ENCODE measurements at places on chromosomes 16 and 17. TPM values are rescaled to one million over a fixed set of nuclear protein-coding genes. Genes with fewer than 3 reads are reported as not detected.

DNA sequence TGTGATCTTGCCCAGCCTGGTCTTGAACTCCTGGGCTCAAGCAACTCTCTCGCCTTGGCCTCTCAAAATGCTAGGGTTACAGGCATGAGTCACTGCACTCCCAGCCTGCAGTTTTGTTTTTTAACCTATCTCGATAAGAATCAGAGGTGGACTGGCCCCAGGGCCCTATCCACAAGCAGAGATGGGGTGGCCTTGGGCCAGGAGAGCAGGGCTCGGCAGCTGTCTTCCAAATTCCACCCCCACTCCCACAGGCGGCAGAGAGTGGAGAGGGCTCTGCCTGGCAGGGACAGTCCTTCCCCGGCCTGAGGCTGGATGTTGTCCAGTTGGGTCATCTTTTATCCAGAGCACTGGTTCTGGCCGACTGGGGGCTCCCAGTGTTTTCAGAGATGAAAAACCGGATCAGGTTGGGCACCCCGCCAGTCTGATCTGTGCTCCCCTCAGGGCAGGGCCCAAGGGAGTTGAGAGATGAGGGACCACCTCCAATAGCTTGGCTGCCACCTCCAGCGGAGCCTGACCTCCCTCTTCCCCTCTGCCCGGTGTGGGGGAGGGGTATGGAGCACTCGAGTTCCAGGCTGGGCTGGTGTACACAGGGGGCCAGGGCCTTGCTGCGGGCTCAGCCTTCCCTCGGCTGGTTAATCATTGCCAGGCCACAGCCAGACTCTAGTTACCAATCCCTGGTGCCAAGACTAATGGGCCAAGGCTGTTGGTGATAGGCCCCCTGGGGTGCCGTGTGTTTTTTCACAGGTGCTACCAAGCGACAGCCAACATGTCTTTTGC lies 30.3 kb upstream of the MYO15B start:
- ATAC-seq, result no peak

DNA sequence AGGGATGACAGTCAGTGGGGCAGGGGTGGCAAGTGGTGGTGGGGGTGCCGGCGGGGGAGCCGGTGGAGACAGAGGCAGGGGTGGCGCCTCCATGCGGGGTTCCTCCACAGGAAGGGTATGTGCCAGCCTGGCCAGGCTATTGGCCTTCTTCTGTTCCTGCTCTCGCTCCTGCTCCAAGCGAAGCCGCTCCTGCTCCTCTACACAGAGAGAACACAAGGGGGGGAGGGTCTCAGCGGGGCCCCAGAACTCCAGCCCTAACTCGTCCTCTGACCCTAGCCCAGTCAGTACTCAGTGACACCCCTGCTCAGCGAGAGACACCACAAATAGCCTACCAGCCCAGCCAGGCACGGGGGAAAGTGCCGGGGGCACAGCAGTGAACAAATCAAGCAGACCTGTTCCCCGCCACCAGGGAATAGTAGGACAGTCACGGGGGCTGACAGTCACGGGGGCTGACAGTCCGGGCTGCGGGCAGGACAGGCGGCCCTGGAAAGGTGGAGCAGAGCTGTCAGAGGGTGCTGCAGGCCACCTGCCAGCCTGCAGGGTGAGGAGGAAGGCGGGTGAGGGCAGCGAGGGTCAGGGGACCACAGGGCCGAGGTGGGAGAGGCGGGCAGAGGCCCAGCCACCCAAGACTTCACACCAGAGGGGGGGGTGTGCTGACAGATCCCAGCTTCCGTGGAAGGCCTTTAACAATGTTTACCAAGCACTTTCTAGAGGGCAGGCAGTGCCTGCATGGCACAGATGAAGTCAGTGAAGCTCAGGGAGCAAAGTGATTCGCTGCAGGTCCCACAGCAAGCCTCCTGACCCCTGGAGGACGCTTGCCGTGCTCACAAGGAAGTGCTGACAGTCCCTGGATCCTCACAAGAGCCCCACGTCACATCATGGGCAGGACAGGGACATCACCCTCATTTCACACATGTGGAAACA lies 5.3 kb downstream of the MNT start:
- ATAC-seq, result no peak

DNA sequence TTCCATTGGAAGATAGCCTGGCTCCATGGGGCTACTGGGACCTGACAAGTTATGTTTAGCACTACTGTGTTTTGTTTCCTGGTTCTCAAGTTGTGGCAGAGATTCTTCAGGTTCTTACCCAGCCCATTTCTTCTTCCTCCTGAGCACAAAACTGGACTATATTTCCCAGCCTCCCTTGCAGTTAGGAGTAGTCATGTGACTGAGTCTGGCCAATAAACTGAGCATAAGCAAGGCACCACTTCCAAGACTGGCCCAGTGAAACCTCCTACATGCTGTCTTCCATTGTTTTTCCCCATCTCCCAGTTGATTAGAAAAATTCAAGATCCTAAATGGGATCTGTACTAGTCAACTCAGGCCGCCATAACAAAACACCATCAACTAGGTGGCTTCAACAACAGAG lies 28.2 kb upstream of the RBBP6 start:
- no peak for ATAC-seq

- ATAC-seq, result peak; percentile 19
Measured at GRCh38 chr17:72121164-72122009, 567 bp downstream of the SOX9 start.

The IFI35 gene
- total RNA-seq, result 19.6 TPM

The CD68 gene
- total RNA-seq, result 7.9 TPM

Data from gastroesophageal sphincter (tissue), 4 donors.